Vagina (tissue), 2 donors: ENCODE measurements at places on chromosomes 12 and 14.

- DNase-seq = no peak
These were observed 160.0 kb downstream of the TPH2 start for GRCh38 chr12:72098622-72099021.

- DNase-seq = no peak
These were observed 477 bp downstream of the OAS3 start for GRCh38 chr12:112938751-112939150.

DNA sequence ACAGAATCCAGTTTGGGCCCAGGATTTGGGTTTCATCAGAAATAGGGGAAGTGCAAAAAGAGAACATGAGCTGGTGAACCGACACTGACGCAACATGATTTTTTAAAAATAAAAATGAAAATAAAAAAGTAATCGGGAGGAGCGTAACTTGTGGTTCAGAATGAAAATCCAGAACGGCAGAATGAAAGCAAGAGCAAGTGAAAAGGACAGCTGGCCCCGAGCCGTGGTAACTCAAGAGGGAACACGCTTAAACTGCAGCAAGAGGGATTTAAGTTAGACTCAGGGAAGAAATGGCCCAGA is 1.6 kb downstream of the SLC6A12 start:
- DNase-seq = no peak

DNA sequence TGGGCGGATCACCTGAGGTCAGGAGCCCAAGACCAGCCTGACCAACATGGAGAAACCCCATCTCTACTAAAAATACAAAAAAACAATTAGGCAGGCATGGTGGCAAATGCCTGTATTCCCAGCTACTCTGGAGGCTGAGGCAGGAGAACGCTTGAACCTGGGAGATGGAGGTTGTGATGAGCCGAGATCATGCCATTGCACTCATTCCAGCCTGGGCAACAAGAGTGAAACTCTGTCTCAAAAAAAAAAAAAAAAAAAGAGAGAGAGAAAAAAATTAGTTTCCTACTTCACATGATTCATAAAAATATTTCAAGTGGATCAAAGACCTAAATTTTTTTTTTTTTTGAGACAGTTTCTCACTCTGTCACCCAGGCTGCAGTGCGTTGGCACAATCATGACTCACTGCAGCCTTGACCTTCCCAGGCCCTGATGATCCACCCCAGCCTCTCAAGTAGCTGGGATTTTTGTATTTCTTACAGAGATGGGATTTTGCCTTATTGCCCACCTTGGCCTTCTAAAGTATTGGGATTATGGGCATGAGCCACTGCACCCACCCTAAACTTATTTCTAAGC is 24.9 kb downstream of the FCF1 start:
- no peak for DNase-seq

GRCh38 chr12:58529897-58530741 is 390.2 kb downstream of the LRIG3 start:
- no peak for DNase-seq

GRCh38 chr12:58917699-58918468 is 2.4 kb downstream of the LRIG3 start:
- DNase-seq = no peak

GRCh38 chr14:101118233-101118632 is 214.7 kb upstream of the RTL1 start:
- DNase-seq = no peak

DNA sequence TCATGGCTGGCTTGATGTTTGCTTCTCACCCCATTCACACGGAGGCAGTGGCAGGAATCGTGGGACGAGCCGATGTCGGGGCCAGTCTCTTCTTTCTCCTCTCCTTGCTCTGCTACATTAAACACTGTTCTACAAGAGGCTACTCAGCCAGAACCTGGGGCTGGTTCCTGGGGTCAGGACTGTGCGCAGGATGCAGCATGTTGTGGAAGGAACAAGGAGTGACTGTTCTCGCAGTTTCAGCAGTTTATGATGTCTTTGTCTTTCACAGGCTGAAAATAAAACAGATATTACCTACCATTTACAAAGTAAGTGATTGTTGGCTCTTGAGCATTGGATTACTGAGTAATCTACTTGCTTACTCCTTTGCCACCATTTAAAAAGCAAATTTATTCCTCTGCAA is 170.6 kb downstream of the TMTC2 start:
- no peak for DNase-seq

GRCh38 chr14:39015360-39015961 is 87.6 kb downstream of the SEC23A start:
- no peak for DNase-seq

DNA sequence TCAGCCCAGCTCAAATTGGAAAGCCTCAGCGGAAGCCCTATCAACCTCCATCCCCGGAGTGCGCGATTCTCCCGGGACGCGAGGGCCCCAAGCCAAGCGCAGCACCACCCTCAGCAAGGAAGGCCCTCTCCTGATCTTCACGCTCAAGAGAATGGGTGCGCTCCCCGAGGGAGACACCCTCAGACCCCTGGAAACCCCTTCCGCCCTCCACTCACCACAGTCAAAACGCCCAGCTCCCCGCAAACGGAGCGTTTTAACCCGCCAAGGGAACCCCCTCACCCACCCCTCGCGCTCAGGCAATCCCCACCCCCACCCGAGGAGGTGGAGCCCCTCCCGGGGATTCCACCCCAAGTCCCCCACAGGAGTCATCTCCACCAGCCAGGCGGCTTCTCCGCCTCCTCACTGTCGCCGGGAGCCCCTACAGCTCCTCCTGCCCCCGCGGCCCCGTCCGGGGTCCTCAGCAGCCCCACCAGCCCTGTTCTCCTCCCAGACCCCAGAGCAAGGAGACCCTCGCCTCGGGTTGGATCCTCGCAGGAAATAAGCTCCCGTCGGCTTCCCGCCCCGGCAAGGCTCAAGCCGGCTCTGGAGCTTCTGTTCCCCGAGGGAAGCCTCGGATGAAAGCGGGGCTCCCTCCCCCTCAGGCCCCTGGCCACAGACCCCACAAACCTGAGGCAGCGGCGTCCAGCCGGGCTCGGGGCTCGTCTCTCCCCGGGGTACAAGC is 507 bp downstream of the BAZ2A start:
- DNase-seq = no peak
